Midbrain (tissue), 1 donor: ENCODE measurements at places on chromosomes 11 and 22.

DNA sequence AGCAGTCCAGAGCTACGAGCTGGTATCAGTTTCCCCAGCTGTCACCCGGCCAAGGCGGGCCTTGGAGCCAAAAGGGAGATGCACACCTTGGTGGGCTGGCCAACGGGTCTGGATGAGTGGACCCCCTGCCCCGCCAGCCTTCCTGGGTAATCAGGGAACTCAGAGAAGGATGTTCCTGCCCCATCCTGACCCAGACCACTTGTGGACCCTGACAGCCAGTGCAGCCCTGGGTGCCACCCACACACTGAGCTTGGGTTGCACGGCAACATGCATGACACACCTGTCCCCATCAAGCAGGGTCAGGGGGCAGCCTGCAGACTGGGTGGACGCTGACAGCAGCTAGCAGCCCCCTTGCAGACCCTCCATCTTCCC, 8.6 kb downstream of the SLC25A1 start:
- DNase-seq: no peak

DNA sequence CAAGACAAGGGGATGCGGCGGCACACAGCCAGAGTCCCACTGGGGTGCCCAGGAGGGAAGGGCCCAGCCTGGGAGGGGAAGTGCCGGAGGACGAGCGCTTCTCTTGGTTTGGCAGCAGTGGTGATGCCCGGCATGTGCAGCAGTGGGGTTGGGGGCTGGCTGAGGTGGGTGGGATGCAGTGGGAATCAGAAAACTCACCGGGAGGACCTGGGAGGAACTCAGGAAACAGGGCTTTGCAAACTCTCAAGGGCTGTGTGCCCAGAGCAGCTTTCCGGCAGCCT, 3.0 kb downstream of the FERMT3 start:
- no peak for DNase-seq

DNA sequence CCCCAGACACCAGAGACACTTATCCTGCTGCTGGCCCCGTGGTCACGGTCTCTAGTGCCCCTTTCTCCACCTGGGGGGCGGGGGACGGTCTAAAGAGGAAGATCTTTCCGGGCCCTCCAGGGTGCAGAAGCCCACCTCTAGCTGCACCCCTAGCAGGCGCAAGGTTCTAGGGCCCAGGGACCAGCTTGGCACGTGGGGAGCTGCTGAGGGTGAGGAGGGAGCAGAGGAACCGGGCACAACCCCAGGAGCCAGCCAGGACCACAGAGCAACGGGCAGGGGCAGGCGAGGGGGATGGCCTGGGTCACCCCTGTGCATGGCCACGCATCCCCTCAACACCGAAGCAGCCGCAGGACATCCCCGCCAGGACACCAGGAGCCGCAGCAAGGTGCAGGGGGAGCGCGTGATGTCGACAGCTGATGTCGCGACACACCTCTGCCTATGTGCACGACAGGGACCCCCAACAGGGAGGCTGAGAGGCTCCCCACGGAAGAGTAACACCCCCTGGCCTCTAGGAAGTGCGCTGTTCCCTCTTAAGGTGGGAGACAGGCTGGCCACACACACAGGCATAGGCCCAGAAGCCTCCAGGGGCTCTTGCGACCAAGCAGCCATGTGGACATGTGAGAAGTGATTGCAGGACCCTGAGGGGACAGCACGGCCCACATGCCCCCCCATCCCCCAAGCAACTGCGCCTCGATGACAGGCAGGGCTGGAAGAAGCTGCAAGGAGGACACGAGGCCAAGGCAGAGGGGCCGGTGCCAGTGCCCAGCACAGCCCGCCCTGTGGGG, 5.1 kb downstream of the LRFN4 start:
- no peak for DNase-seq

GRCh38 chr11:117084992-117085391, 13.2 kb downstream of the SIK3 start:
- no peak for DNase-seq

DNA sequence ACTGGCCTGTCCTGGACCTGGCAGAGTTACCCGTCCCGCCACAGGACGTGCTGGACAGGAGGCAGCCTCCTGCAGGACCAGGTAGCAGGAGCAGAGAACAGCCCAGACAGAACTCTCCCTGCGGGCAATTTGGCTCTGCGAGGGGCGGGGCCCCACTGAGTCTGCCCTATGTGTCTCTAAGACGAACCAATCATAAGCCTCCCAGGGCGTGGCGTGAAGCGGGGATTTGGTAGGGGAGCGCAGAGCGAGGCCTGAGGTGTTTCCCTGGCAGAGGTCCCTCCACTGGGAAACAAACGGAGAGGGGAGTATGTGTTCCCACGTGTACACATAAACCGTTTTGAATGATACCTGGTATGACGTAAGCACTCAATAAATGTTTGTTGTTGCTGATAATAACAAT, 7.4 kb downstream of the CD82 start:
- DNase-seq: no peak

DNA sequence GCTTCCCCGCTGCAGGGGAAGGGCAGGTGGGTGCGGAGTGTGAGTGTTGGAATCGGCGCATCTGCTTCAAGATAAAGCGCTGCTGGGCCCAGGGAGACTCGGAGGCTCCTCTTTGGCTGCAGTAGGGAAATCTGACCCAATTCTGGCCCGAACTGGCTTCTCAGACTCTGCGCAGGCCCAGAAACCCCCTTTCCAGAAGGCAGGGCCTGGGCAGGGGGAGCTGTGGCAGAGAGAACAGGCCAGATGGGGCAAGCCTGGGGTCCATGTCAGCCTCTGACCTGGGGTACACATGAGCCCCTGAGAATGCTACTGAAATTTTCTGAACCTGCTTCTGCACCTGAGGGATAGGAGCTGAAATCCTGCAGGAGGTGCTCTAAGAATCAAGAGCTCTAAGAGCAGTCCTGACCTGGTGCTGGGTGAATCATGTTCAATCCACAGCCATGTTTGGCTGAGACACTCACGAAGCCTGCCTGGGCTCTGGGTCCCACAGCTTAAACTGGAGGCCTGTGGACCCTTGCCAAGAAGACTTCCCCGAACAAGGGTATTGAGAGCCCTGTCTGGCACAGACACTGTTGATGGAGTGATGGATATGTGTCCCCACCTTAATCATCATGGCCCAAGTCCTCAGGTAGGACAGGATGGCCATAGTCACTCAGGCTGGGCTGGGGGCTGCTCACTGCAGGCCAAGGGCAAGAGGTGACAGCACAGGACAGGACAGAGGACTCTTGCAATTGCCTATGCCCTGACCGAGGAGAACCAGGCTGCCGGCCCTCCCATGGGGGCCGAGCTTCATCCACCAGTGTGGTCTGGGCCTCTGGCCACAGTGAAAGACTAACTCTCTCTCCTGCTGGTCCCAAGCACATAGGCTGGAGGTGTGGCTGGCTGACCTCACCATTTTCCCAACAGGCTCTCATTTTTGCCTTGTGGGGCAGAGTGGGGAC, 6.9 kb downstream of the RAB3IL1 start:
- DNase-seq: no peak

DNA sequence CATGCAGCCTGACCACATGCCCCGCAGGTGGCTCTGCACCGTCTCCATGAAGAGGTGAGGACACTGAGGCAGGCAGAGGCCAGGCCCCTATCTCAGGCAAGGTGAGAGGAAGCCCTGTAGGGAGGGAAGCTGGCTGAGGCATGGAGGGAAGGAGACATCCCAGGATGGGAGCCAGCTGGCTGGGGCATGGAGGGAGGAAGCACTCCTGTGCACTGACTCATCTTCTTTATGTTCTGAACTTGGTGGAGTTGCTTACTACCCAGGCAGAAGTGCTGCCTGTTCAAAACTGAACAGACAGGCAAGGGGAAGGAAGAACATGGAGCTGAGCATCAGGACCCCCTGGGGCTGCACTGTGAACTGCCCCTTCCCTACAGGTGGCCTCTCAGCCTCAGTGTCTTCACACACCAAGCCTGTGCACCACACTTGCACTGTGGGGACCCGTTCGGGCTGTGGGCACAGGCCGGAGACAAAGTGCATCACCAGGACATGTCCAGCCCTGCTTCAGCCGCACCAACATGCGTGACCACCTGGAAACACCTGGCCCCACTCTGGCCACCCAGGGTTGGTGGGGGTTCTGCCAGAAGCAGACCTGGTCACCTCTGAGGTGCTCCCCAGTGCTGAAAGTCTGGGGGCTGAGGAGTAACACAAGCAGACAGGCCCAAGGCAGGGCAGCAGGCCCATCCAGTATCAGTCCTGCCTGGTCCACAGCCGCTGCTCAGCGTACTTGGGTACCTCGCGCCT, 55.5 kb downstream of the DGCR2 start:
- no peak for DNase-seq

DNA sequence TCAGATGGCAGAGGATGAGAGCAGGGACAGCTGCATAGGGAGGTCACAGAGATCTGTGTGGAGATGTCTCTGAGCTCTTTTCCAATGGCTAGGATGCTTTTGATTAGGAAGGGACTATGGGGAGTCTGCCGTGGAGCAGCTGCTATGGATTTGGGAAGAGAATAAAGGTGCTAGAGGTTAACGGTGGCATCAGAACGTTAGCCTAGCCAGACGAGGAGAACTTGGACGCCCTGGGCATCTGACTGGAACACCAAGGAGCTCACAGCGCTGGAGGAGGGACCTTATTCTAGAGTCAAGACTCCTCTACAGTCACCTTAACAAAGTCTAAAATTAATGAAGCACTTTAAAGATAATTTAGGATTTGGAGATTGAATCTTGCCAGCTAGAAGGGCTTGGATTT, 157.2 kb upstream of the B3GAT1 start:
- DNase-seq: no peak

DNA sequence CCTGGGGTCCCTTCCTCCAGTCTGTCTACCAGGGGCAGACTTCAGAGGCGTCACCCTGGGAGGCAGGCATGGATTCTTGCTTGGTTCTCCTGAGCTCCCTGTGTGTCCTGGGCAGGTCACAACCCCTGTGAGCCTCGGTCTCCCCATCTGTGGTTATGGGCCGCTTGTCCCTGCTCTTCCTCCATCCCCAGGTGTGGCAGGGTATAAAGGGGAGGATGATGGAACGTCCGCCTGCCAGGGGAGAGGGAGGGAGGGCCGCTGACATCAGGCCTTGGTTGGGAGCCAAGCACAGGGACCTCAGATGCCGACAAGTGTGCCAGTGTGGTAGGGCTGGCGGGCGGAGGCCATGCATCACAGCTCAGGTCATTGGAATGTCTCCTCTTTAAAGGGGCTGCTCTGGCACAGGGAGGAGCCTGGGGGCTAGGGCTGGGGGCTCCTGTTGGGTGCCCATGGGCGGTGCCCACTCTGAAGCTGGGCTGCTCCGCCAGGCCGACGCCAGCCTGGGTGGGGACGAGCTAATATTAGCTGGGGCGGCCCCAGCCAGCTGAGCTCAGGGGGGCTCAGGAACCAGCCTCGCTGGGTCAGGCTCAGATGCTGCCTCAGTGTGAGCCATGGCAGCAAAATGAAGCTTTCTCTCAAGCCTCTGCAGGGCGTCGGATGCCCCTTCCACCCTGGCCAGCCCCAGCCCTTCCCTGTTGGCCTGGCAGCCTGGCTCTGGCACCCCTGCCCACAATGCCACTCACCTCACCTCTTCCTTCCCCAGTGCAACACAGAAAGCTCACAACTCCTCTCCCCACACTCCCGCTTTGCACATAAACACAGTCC, 12.8 kb downstream of the KCNC1 start:
- DNase-seq: no peak

GRCh38 chr22:39178206-39179111, 26.0 kb upstream of the CBX7 start:
- no peak for DNase-seq

- DNase-seq: peak; percentile 35
Measured at GRCh38 chr22:29744902-29745301, 21.9 kb downstream of the ZMAT5 start.

GRCh38 chr11:108037636-108038035, 28.9 kb downstream of the CUL5 start:
- no peak for DNase-seq

DNA sequence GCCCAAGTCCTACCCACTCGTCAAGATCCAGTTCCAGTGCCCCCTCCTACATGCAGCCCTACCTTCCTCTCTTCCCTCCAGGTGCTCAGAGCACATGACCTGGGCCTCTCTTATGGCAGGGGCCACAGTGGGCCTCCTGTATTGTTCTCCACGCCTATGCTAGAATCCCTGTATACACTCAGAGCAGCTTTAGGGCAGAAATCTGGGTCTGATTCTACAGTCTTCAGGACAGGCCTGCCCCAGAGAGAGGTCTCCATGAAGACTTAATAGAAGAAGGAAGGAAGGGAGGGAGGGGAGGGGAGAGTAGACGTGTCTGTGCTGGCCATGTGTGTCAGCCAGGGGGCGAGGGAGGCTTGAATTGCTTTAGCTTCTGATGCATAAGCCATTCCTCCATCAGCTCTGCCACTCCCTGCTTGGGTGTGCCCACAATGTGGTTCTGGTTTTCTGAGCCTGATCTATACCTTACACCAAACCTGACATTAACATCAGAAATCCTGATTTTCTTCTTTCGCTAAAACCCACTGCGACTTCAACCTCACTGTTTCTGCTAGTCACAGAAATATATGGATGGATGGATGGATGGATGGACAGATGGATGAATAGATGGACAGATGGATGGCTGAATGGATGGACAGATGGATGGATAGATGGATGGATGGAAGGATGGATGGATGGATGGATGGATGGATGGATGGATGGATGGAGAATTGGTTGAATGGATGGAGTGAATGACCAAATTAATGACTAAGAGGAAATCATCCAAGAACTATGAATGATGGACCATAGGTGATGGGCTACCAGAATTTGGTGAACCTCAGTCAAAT, 56.6 kb upstream of the PRDM11 start:
- no peak for DNase-seq

DNA sequence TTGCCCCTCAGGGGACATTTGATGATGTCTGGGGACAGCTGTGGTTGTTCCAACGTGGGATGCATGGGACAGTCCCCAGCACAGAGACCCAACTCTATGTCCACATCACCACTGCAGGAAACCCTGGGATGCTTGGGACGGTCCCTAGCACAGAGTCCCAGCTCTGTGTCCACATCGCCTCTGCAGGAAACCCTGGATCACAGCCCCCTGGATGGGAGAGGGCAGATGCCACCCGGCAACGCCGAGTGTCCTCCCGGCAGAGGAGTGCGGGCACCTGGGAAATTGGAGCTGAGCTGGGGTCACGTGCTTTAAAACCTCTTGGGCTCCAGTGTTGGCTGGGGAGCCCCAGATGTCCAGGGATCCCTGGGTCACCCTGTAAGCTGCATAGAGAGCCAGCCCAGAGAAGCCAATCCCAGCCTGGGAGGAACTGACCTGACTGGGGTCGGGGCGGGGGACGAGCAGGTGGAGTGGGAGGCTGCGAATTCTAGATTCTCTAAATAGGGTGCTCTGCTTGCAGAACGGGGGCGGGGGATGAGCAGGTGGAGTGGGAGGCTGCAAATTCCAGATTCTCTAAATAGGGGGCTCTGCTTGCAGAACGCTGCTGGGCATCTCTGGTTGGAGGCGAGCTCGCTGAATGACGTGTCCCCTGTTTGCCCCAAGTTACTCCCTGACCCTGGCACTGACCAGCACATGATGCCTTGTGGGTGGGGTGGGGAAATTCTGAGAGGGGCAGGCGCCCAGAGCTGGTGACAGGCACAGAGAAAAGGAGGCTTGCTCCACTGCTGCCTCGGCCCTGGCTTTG, 1197.8 kb downstream of the BRD1 start:
- DNase-seq: peak; percentile 61

DNA sequence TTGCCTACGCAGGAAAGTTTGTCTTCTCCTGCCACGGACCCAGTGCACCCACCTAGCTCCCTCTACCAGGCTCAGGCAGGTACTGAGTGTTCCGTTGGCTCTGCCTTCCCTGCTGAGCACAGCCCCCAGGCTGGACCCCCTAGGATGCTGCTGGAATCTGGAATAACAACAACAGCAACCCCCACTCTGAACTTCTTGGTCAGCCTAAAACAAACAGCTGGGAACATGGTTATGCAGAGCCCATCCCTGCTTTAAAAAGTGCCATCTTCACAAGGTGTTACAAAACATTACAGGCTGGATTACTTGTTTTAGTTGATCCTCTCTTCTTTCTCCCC, 1.8 kb downstream of the OPCML start:
- DNase-seq: no peak
